ENCODE measurements at places on chromosomes 16 and 17.

GRCh38 chr16:58002936-58003335, 1.7 kb downstream of the USB1 start:
- no peak for DNase-seq

DNA sequence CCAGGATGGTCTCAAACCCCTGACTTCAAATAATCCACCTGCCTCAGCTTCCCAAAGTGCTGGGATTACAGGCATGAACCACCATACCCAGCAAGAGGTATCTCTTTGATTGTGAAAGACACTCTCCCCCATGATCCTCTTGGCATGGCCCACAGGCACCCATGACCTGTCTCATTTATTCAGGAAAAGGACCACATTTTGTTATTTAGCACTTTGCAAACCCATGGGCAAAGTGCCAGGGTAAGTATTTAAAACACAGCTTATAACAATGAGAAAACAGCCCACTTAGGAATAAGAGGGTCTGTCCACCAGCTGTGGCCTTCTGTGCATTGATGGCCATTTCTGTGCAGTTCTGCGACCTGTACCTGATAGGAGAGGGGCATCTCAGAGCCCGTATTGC, 12.8 kb upstream of the AKTIP start:
- no peak for DNase-seq

GRCh38 chr16:50153596-50154419, 702 bp downstream of the TENT4B start:
- no peak for DNase-seq

DNA sequence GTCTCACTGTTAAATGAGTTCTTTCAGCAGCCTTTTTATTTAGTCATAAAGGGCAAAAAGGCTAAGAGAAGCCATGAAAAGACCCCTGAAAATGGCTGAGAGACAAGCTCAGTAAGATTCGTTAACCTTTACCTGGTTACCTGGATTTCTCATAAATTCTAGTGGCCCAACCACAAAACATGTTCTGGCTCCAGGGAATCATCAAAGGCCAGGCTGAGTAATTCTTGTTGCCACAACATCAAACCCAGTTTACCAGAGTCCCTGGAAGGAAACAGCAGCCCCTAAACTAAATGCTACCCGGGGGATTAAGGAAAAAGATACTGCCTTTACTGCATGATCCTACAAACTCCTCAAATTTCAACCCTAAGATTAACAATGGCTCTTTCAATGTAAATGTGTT, 15.8 kb downstream of the CYTH1 start:
- no peak for DNase-seq
